ENCODE measurements at places on chromosomes 2 and 18. TPM values are rescaled to one million over a fixed set of nuclear protein-coding genes. Genes with fewer than 3 reads are reported as not detected.

KIAA1328 gene
- 3.4 TPM for total RNA-seq

SULT1C4 gene
- total RNA-seq, result 3.2 TPM

GRCh38 chr2:71526141-71526540 is 72.8 kb downstream of the DYSF start:
- DNase-seq, result no peak

DNA sequence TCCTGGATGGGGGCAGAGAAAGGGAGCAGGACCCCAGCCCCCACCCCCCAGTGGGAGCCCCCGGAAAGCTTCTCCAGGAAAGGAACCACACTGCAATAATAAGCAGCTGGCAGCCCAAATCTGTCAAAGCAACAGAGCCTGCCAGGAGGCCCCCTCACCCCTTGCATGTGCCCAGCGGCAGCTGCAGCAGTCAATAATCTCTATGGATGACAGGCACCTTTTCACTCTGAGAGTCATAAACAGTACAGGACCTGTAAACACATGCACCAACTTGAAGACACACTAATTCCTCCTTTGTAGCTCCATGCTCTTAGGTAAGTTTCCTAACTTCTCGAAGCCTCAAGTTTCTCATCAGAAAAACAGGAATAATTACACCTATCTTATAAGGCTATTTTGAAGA is 26.2 kb upstream of the KDM3A start:
- no peak for DNase-seq

GRCh38 chr18:74281980-74282754 is 9.6 kb downstream of the CYB5A start:
- DNase-seq, result no peak

- no peak for DNase-seq
These were observed 9.7 kb downstream of the CMPK2 start for GRCh38 chr2:6855860-6856547.

VWA3B gene
- not detected for total RNA-seq

EVX2 gene
- not detected for total RNA-seq

GRCh38 chr2:22894761-22895160 is 490.2 kb upstream of the KLHL29 start:
- no peak for DNase-seq

ACADL gene
- total RNA-seq, result 0.59 TPM

DNA sequence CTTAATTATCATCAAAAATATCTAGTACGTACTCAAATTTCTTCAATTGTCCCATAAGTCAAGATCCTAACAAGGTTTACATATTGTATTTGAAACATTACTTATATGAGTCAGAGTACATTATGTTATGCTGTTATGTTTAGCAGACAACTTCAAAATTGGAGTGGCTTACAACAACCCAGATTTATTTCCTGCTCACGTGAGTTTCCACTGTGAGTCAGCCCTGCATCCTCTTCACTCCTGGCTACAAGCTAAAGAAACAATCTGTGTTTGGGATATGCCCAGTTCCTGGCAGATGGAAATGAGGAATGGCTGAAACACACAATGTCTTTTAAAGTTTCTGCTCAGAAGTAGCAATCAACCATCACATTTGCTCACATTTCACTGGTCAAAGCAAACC is 31.5 kb upstream of the TANC1 start:
- DNase-seq, result no peak

GCC2 gene
- 23.9 TPM for total RNA-seq

DNA sequence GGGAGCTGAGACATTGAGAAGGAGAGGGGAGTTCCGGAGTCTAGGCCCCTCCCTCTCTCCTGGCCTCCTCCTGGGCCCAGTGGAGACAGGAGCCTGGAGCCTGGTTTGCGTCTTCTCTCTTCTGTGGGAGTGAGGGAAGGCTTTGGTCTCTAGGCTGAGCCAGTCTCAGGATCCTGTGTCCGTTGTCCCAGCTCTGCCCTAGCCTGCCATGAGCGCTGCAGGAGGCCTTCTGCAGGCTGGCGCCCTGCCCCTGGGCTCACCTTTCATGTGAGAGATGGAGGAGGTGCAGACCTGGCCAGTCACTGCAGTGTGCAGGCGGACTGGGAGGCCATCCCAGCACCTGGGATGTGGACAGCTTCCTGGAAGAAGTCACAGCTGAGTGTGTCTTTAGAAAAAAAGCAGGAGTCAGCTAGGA is 8.7 kb downstream of the IMPA2 start:
- DNase-seq, result peak; percentile 49

DNA sequence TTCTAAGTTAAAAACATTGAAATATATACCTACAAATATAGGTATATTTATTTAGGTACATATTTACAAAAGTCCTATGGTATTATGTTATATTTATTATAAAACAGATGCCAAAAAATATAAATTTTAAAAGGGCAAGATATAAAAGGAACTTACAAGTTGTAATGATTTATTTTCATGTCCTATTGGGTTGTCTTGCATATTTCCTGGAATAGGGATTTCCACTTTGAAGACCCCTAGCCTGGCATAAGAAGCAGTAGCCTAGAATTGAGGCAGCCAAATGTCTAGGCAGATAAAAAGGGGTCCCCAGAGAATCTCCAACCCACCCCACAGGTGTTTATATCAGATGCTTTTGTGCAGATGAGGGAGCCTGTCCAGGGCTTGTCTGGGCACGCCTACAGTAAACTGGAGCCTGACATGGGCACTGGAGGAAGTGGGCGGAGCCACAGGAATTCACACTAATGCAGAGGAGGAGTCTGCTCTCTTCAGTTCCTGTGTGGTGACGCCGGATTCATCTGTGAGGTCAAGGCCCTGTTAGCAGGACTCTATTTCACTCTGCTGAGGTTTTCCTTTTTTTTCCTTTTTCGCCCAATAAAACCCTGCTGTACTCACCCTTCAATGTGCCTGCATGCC is 1088.9 kb upstream of the PIK3C3 start:
- DNase-seq, result no peak

PROKR1 gene
- not detected for total RNA-seq

GRCh38 chr18:57461652-57462269 is 26.6 kb downstream of the ONECUT2 start:
- DNase-seq, result no peak

- no peak for DNase-seq
These were observed 520 bp downstream of the GLS start for GRCh38 chr2:190881084-190881597.

DNA sequence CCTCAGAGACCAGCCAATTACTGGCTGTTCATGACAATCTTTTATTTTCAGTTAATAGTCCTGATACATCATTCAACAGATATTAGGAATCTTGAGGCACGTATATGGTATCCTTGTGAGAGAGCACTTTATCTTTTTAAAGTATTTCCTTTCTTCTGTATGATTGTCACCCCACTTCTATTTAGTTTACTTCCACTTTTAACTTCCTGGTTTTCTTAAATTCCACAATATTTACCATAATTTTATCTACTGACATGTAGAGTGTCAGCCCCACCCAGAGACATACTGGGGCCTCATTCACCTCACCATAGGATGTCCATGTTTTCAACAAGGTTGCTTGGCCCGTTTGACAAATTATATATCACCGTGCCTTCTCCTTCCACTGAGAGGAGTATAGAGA is 182.9 kb upstream of the ID2 start:
- DNase-seq, result no peak

- no peak for DNase-seq
These were observed 75.9 kb downstream of the MYCN start for GRCh38 chr2:16016282-16016681.

- DNase-seq, result no peak
These were observed 14.1 kb downstream of the MBP start for GRCh38 chr18:77118256-77119090.

- no peak for DNase-seq
These were observed 17.1 kb upstream of the ARHGAP28 start for GRCh38 chr18:6712401-6712800.

STON1 gene
- total RNA-seq, result 6.7 TPM
